Activated T-helper 2 cell treated with anti-CD3 and anti-CD28 coated beads, Interferon-gamma antibody, Interleukin-2, Interleukin-4, amounts not matched to agents 10 μg/mL and 5 μg/mL and 100 μg/mL, durations not matched to agents 14 hours and 24 hours and 36 hours (primary cell): ENCODE measurements at places on chromosomes 12 and 14.

DNA sequence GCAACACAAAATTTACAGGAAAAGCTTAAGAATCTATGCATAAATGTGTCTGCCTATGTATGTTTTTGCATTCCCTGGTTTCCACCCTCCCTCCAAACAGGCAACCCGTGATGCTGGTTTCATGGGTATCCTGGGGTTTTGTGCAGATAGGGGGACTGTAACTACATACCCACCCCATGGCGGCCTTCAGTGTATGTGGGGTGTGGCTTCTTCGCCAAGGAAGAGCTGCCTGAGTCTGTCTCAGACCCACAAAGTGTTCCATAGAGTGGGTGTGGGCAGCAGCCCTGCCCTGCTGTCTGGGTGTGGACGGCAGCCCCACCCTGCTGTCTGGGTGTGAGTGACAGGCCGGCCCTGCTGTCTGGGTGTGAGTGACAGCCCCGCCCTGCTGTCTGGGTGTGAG is 174.8 kb downstream of the ADGRD1 start:
- H3K4me1 ChIP-seq, result peaks cover 1% of the 10 kb centered on the region
- no peak for DNase-seq
- H3K36me3 ChIP-seq, result no peaks in the 10 kb centered on the region
- H3K27ac ChIP-seq, result no peak overlapping the region
- no peak overlapping the region for H3K4me3 ChIP-seq
- H3K27me3 ChIP-seq, result no peaks in the 10 kb centered on the region

DNA sequence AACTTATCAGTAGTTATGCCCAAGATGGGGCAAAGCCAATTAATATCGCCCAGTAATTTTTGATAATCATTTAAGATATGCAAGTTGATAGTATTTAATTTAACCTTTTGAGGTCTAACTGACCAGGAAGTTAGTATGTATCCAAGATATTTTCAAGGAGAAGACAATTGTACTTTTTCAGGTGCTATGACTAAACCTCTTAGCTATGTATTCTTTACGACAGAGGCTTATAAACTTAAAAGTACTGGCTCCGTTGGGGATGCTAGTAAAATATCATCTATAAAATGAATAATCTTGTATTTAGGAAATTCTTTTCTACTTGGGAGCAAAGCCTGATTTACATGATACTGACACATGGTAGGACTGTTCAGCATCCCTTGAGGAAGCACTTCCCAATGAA is 40.3 kb downstream of the TMTC3 start:
- no peak overlapping the region for H3K27ac ChIP-seq
- peaks cover 42% of the 10 kb centered on the region for H3K36me3 ChIP-seq
- no peak overlapping the region for H3K4me3 ChIP-seq
- H3K4me1 ChIP-seq, result peaks cover 2% of the 10 kb centered on the region

DNA sequence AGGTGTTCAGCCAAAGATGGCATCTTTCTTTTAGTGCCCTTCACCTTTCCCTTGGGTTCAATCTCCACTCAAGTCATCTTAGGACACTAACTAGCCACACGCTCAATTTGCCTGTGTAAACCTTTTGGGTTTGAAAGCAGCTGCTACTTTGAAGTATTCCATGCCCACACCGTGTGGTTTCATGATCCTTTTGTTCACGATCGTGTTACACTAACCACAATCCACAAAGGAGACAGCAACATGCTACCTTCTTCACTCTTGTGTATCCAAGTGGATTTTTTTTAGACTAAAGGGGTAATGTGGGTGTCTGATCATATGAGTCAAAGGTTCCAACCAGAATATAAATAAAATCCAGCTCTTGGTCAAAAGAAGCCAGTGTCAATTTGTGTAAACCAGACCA is 122.7 kb upstream of the FAR2 start:
- H3K36me3 ChIP-seq, result no peaks in the 10 kb centered on the region
- no peak overlapping the region for H3K4me3 ChIP-seq
- peaks cover 6% of the 10 kb centered on the region for H3K4me1 ChIP-seq
- peaks cover 6% of the 10 kb centered on the region for H3K27me3 ChIP-seq

GRCh38 chr14:67987606-67988005 is 168.0 kb downstream of the RAD51B start:
- H3K27me3 ChIP-seq, result no peaks in the 10 kb centered on the region
- H3K4me1 ChIP-seq, result no peaks in the 10 kb centered on the region
- no peak overlapping the region for H3K4me3 ChIP-seq
- H3K36me3 ChIP-seq, result no peaks in the 10 kb centered on the region

DNA sequence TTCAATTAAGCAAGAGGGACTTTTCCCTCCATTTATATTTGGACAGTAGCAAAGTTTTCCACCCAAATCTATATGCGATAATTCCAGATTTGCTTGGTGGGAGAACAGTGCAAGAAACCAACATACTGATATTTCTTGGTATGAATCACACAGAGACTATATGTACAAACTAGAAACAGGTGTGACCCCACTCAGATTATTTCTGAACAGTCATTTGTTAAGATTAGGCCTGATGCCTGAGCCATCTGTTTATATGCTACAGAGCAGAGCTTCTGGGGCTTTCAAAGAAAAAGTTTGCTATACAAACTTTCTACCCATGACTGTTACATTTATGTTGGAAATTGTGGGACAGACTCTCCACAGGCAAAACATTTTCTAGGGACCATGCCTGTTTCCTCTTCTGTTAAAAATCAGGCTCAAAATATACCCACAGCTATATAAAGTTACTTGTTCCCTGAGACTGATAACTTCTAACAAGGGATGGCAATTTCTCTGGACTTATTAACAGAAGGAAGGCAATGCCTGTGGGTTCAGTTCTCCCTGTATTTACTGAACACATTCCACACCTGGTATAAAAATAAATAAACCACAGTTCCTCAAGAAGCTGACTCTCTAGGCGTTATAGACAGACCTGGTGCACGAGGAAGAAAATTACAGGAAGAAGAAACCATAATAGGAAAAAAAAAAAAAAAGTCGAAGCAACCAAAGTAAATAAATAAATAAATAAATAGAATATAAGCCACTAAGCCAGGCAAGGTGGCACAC is 8.0 kb downstream of the PTPN21 start:
- peaks cover 7% of the 10 kb centered on the region for H3K27me3 ChIP-seq
- no peak overlapping the region for H3K27ac ChIP-seq
- H3K4me1 ChIP-seq, result peaks cover under 1% of the 10 kb centered on the region

- no peak overlapping the region for H3K27ac ChIP-seq
- DNase-seq, result no peak
- H3K4me1 ChIP-seq, result no peaks in the 10 kb centered on the region
- H3K27me3 ChIP-seq, result no peaks in the 10 kb centered on the region
Measured at GRCh38 chr14:29587046-29587445, 340.6 kb downstream of the PRKD1 start.

- no peaks in the 10 kb centered on the region for H3K4me1 ChIP-seq
- no peak for DNase-seq
- no peaks in the 10 kb centered on the region for H3K36me3 ChIP-seq
- no peak overlapping the region for H3K4me3 ChIP-seq
Measured at GRCh38 chr12:58804749-58805148, 115.6 kb downstream of the LRIG3 start.

DNA sequence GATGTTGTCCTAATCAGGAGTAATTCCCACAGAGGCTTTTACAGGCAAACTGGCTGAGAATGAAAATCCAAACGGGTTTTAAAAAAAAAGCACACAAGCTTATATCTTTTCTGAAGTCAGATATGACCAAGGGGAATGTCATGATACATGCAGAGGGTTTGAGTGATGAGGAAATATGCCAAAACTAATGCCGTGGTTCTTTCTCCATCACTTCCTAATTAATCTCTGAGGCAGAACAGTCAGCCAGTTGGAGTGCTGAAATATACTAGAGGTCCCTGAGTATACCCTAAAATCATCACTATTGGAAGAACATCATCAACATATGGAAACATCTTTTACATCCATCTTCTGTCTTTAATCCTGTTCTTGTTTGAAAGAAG is 160.8 kb upstream of the FAR2 start:
- no peaks in the 10 kb centered on the region for H3K27me3 ChIP-seq
- no peak overlapping the region for H3K27ac ChIP-seq
- no peaks in the 10 kb centered on the region for H3K4me1 ChIP-seq
- DNase-seq, result no peak
- no peak overlapping the region for H3K4me3 ChIP-seq

DNA sequence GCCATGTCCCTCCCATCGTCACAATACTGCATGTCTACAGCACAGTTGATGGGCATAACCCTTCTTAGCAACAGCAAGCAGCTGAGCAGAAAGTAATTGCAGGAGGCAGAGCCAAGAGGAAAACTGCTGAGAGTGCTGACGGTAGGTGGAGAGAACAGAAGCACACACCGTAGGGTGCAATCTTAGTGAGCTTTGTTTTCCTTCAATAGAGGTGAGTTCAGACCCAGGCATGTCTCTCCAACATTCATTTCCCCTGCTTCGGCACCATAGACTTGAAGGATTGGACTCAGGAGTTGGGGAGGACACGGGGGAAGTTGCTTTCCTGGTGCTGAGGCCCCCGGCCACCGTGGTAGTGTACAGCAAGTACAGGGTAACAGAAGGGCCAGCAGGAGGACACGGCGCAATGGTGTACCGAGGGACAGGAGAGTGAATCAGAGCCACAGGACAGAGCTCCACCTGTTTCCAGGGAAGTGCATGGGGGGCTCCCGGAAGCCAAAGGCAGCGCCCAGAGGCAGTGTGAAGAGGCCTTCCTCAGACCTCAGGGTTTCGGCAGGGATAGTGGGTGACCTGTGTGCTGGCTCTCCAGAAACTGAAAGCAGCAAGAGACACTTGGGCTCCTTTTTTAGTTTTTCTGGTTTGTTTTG is 36.3 kb upstream of the SINHCAF start:
- H3K27me3 ChIP-seq, result no peaks in the 10 kb centered on the region
- peak overlapping the region; percentile 49 for H3K4me3 ChIP-seq
- peak; percentile 9 for DNase-seq
- no peaks in the 10 kb centered on the region for H3K36me3 ChIP-seq

- no peak for DNase-seq
- peaks cover 20% of the 10 kb centered on the region for H3K36me3 ChIP-seq
- H3K4me1 ChIP-seq, result peaks cover 20% of the 10 kb centered on the region
- no peak overlapping the region for H3K27ac ChIP-seq
Measured at GRCh38 chr12:14362352-14362751, 3.1 kb upstream of the ATF7IP start.

DNA sequence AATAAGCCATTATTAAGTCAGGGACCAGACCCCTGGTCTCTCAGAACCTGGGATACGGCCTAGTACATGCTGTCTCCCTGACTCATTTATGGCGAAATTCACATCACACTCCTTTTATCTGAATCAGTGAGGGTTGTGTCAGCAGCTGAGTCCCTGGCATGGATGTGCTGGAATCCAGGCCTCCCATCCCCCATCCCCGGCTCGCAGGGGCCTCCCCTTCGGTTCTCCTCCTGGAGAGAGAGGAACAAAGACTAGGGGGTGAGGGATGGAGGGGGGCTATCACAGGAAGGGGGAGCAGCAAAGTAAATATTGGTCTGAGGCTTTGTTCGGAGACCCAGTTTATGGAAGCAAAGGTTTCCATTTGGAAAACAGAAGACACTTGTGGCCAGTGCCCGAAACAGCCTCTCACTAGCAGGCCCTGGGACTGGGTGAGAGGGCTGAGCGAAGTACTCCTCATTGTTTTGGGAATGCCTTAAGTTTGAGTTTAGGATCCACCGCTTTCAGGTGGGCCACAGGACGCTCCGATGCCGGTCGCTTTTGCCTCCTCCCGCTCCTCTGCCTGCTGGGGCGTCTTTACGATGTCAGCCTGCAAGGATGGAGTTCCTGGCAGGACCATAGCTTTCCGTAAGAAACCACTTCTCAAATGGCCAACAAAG is 145.0 kb downstream of the PRKCH start:
- H3K27ac ChIP-seq, result no peak overlapping the region
- no peak overlapping the region for H3K4me3 ChIP-seq
- H3K27me3 ChIP-seq, result no peaks in the 10 kb centered on the region
- peaks cover 80% of the 10 kb centered on the region for H3K36me3 ChIP-seq
- H3K4me1 ChIP-seq, result peaks cover 45% of the 10 kb centered on the region
- no peak for DNase-seq

- H3K4me1 ChIP-seq, result no peaks in the 10 kb centered on the region
- DNase-seq, result no peak
- no peaks in the 10 kb centered on the region for H3K36me3 ChIP-seq
- peaks cover 2% of the 10 kb centered on the region for H3K27me3 ChIP-seq
- no peak overlapping the region for H3K27ac ChIP-seq
Measured at GRCh38 chr12:109795023-109795422, 38.2 kb downstream of the TRPV4 start.

GRCh38 chr14:68794851-68795596 is 2.2 kb upstream of the ZFP36L1 start:
- H3K27me3 ChIP-seq, result no peaks in the 10 kb centered on the region
- no peak for DNase-seq
- H3K4me1 ChIP-seq, result peaks cover 34% of the 10 kb centered on the region

- peaks cover 5% of the 10 kb centered on the region for H3K36me3 ChIP-seq
- no peak overlapping the region for H3K4me3 ChIP-seq
- peaks cover 12% of the 10 kb centered on the region for H3K4me1 ChIP-seq
- no peak for DNase-seq
- H3K27ac ChIP-seq, result no peak overlapping the region
- H3K27me3 ChIP-seq, result no peaks in the 10 kb centered on the region
Measured at GRCh38 chr14:90096566-90096965, 34.8 kb downstream of the KCNK13 start.

GRCh38 chr12:52534482-52534881 is 14.3 kb upstream of the KRT5 start:
- H3K4me3 ChIP-seq, result no peak overlapping the region
- H3K4me1 ChIP-seq, result no peaks in the 10 kb centered on the region
- no peak for DNase-seq
- no peaks in the 10 kb centered on the region for H3K36me3 ChIP-seq

DNA sequence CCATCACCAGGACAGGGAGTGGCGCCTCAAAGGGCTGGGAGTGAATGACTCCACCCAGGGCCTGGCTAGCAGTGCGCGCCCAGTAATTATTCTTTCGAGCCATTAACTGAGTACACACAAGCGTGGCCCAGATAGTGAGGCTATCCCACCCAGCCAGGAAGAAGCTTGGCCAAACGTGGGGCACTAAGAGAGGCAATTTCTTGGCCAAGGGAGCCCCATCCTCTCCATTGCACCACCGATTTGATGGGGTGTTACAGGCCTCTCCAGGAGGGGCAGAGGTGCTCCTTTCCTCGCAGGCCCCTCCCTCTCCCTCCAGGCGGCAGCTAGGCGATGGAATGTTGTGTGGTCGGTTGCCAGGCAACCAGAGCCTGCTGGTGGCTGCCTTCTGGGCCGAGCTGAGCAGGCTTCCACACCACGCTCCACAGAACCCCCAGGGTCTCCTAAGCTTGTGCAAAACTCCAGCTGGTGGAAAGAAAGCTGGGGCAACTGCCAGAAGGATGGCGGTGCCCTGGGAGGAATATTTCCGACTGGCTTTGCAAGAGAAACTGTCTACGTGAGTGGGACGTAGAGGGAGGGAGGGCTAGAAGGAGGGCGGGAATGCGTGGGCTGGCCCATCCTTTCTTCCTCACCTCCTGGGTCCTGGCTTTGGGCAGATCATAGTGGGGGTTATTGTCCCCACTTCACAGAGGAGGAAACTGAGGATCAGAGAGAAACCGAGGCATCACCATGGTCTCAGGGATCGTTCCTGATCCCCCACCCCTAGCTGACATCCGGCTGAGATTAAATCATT is at the start of gene CFAP73:
TSS of gene CFAP73 (plus strand) at position 364 of the 790 bp plus-strand sequence. CDS start at position 498, 134 bp downstream.
- DNase-seq, result no peak
- peaks cover 11% of the 10 kb centered on the region for H3K4me1 ChIP-seq
- H3K36me3 ChIP-seq, result no peaks in the 10 kb centered on the region
- no peak within 1 kb of the TSS for H3K27ac ChIP-seq

GRCh38 chr14:35897616-35898111 is 71.5 kb downstream of the BRMS1L start:
- DNase-seq, result no peak
- H3K36me3 ChIP-seq, result no peaks in the 10 kb centered on the region
- H3K4me1 ChIP-seq, result no peaks in the 10 kb centered on the region
- H3K27ac ChIP-seq, result no peak overlapping the region
